ENCODE measurements at places on chromosomes 5 and 9.

DNA sequence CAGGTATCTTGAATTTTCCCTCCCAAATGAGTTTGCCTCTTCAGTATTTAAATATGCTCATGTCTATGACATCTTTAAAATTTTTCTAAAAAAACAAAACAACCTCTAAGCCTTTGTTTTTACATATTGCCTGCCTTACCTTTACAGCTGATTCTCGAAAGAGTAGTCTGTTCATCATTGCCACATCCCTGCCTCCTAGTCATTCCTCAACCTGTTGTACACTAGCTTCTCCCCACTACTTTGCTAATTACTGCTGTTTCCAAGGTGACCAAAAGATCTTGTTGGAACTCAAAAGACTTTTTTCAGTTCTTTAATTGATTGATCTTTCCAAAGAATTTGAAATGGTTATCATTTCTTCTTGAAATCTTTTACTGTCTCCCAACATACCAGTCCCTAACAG lies 1.9 kb upstream of the NADK2 start:
- no peak for DNase-seq

GRCh38 chr5:108093186-108093585 lies 288.7 kb downstream of the FBXL17 start:
- DNase-seq, result no peak

DNA sequence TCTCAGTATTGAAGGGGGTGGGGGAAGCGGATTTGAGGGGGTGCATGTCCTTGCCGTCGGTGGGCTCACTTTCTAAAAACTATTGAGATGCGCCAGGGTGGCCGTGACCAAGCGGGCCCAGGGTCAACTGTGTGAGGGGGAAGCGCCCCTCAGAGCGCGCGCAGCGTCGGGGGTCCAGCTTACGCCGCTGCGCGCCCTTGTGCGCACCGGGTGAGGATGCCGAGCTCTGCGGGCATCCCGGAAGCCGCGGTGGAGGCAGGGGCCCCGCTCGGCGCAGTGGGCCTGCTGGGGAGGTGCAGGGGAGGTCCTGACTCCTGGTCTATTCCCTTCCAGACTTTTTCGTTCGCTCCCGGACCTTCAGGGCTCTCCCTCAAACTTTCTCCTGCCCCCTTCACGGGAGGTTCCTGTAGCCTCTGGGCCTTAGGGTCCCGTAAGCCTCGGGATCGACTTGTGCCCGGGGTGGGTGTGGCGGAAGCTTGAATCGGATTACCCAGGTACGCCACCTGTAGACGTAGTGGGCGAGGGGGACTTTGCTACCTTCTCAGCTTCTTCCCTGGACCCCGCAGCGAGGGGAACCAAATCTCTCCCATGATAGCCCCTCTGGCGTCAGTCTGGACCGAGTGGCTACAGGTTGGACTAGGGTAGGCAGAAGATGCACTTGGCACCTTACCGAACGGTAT lies 2.5 kb upstream of the PRDM6 start:
- no peak for DNase-seq

GRCh38 chr5:79025054-79025472 lies 40.0 kb upstream of the ARSB start:
- no peak for DNase-seq

- no peak for DNase-seq
Measured at GRCh38 chr9:86352440-86353077, 1.7 kb downstream of the TUT7 start.

DNA sequence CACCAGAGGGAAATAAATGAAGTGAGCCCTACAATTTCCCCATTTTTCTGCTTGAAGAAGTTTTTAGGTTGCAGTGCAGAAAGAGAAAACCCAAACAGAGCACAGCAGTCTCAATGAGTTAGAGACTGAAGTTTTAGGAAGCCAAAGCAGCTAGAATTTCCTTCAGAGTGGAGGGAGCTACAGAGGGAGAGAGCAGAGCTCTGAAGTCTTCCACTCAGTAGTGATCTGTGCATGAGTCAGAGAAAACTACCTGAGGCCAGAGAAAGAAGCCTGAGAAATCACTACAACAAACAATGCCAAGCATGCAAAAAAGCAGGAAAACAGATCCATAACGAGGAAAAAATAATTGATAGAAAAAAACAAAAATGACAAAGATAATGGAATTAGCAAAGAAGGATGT lies 17.9 kb upstream of the NDUFB6 start:
- DNase-seq, result no peak

DNA sequence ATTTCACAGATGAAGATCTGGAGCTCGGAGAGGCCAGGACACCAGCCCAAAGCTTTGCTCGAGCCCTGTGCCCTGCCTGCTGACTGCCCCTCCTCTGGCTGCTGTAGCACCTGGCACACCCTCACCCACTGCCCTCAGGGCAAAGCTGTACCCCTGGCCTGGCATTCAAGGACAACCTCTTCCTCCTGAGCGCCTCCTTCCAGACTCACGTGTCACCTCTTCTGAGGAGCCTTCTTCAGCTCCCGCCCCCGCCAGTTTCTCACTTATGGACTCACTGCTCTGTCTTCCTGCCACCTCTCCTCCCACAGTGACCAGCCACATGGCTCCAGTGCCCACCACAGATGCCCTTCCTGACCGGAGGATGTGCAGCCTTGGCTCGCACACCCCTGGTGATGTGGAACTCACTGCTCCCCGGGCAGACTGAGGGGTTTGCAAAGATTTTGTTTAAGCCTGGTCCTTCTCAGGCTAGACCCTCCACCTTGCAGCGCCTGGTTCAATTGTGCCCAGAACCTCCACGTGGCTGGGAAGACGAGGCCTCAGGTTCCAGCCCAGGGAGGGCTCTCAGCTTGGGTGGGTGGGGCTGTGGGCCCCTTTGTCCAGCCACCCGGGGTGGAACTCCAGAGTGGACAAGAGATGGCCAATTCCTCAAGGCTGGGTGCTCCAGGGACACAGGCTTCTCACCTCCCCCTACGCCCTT lies 46.6 kb upstream of the PHYKPL start:
- no peak for DNase-seq

DNA sequence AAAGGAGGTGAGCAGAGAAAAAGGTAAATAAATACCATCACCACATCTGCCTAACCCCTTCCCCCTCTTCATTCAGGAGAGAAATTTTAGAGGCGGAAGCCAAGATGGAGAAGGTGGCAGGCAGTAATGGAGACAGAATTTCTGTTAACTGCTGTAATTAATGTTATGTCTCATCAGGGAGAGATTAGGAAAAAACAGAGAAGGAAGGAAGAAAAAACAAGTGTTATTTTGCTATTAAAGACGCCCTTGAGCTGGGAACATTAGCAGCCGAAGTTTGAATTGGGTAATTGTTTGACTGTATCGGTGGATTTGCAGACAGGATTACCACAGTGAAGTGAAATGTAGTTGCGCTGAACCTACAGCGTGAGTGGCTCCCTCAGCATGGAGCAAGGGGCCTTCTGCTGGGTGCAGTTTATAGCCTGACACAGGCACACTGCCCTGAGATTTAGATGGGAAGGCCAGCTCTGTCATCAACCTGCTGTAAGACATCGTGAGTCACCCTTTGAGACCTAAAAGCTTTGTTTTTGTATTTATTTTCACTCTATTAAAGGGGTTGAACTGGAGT lies 136.3 kb downstream of the ASTN2 start:
- DNase-seq, result no peak

DNA sequence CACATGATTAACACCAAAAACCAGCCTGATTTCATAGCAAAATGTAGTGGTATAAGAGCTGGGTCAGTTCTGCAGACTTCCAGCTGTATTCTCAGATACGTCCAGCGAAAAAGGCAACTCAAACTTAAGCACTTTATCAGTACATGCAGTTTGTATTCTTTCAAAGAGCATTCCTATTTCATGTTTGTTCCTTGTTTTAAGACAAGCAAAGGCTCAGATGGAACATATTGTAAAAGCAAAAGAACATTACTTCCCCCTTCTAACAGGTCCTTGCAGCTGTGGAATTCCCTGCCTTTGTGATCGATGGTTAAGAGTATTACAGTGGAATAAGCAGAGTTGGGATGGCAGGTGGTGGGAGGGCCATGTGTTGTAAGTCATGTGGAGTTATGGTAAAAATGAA lies 86.3 kb upstream of the GRHPR start:
- DNase-seq, result no peak

GRCh38 chr5:139569270-139569955 lies 8.3 kb downstream of the UBE2D2 start:
- DNase-seq, result no peak

GRCh38 chr5:81948349-81948748 lies 23.5 kb upstream of the ATG10 start:
- DNase-seq, result no peak

DNA sequence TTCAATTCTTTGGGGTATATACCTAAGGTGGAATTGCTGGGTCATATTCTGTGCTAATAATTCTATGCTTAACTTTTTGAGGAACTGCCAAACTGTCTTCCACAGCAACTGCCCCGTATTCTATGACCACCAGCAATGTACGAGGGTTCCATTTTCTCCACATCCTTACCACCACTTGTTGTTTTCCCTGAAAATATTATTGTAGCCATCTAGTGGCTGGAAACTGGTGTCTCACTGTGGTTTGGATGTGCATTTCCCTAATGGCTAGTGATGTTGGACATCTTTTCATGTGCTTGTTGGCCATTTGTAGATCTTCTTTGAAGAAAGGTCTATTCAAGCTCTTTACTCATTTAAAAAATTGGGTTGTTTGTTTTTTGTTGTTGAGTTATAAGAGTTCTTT lies 30.7 kb downstream of the MSX2 start:
- DNase-seq, result no peak

- no peak for DNase-seq
Measured at GRCh38 chr9:138052635-138053320, 175.2 kb downstream of the CACNA1B start.

- no peak for DNase-seq
Measured at GRCh38 chr5:87581661-87582060, 168.9 kb upstream of the CCNH start.

- DNase-seq, result no peak
Measured at GRCh38 chr5:162323466-162323865, 255.9 kb downstream of the GABRG2 start.

- DNase-seq, result no peak
Measured at GRCh38 chr9:133873461-133873891, 118.6 kb downstream of the VAV2 start.

DNA sequence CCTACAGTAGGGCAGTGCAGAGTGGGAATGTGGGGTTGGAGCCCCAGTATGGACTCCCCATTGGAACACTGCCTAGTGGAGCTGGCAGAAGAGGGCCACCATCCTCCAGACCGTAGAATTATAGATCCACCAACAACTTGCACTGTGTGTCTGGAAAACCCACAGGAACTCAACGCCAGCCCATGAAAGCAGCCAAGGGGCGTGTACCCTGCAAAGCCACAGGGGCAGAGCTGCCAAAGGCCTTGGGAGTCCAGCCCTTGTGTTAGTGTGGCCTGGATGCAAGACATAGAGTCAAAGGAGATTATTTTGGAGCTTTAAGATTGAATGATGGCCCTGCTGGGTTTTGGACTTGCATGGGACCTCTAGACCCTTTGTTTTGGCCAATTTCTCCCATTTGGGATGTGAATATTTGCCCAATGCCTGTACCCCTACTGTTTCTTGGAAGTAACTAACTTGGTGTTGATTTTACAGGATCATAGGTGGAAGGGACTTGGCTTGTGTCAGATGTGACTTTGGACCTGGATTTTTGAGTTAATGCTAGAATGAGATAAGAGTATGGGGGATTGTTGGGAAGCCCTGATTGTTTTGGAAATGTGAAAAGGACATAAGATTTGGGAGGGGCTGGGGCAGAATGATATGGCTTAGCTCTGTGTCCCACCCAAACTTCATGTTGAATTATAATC lies 266.8 kb downstream of the SEMA5A start:
- no peak for DNase-seq
